Fibroblast of skin of left quadriceps (primary cell): ENCODE measurements at places on chromosomes 3 and 15.

- DNase-seq: no peak
Observed at GRCh38 chr3:110344897-110345767, 726.5 kb upstream of the NECTIN3 start.

DNA sequence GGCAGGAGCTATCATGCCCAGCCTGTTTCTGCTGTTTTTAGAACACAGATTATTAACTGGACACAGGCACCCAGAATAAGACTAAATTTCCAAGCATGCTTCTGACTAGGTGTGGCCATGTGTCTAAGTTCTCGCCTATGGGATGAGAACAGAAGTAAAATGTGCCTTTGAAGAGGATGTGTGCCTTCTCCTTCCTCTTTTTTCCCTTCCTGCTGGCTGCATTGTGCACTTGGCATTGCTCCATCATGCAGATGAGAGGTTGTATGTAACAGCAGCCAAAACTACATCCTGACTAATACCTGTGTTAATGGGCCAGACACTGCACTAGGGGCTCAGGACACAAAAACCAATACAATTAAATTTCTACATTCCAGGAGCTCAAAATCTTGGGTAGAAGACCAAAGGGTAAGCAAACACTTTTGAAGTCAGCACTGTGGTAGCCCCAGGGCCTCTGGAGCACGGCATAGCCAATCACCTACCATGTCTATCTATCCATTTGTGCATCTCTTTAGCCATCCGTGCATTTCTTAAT, 40.9 kb upstream of the RNU6-1 start:
- DNase-seq: no peak

GRCh38 chr3:133884887-133885711, 10.6 kb downstream of the RAB6B start:
- no peak for DNase-seq

GRCh38 chr3:78754066-78754743, 1013.6 kb downstream of the ROBO1 start:
- DNase-seq: no peak

DNA sequence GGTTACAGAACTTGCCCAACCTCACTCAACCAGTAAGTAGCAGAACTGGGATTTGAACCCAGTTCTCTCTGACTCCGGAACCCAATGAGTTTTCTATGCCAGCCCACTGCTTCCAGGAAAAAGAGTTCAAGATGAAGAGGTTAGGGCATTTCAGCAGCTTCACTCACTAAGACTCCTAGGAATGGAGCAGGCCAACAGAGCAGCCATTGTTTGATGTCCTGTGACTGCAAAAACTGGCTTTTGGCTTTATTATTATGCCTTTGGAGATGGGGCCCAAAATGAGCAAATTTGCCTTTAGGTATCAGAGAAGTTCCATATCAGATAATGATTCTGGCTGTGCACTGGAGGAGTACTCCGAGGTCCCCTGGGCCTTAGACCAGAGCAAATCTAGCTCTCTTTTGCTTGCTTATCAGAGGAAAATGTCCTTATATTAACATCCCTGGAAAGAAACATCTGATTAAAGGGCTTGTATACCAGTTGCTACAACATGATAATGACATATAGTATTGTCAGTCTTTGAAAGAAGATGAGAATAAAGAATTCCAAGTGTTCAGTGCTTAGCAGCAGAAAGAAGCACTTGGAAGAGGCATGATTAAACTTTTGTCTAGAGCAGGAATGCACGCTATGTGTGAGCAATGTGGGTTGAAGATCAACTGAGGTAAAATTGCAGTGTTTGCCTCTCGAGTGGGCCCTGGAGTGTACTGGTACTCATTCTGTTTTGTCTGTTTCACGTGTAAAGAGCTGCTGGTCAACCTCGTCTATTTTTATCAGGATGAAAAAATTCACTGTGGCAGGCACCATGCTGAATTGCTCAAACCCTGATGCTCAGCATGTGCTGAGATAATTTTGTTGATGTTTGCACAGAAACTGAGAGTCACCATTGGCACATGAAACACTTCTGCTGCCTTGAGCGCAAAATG, 21.8 kb upstream of the KLHL24 start:
- no peak for DNase-seq

- peak; percentile 73 for DNase-seq
Observed at GRCh38 chr3:141370065-141370533, 1.8 kb downstream of the ZBTB38 start.

DNA sequence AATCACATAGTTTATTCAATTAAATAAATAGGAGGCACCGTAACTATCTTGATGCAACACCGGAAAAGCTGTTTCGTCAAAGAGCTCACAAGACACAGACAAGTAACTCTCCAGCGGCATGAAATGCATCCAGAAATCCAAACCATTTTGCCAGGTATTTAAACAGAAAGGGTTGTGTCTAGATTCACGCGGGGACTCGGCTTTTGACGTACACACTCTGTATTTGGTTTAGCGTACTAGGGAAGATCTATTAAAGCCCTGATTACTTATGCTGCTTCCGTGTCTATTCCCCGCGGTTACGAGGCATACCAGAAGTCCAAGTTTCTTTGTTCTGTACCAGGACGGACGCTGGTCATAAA, 718 bp downstream of the BNIP2 start:
- no peak for DNase-seq

- DNase-seq: no peak
Observed at GRCh38 chr3:31240466-31240865, 292.3 kb upstream of the STT3B start.

- no peak for DNase-seq
Observed at GRCh38 chr3:75978686-75979085, 193.3 kb upstream of the ZNF717 start.

- DNase-seq: no peak
Observed at GRCh38 chr3:193333229-193333628, 45.3 kb downstream of the ATP13A5 start.

DNA sequence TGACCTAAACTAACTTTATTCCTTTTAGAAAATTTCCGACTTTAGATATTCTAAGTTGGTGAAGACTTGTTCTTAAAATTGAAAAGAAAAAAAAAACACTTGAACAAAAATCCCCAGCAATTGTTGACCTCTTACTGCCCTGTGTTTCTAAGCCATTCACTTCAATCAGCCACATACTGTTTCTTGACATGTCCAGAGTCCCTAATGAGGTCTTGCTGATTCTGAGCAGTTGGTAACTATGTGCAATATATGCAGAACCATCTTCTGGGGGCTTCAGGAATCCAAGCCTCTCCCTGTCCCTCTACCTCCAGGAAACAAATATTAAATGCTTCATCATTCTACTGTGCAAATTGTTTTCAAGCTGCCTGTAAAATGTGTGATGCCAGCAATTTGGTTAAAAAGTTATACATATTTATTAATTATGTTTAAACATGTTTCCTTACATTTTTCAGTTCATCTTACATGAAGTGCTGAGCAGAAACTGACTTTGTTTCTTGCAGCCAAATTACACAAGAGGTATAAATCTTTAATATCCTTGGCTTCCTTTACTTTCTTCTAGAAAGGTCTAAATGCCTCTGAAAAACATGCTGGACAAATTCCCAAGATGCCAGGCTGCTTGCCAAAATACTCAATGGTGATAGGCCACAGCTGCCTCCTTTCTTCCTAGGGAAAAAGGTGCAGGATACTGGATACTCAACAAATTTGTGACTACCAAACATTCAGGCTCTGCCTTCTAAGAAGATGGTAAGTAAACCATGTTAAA, 19.8 kb upstream of the GYG1 start:
- peak; percentile 60 for DNase-seq

GRCh38 chr15:29103824-29104565, 165.6 kb downstream of the NSMCE3 start:
- peak; percentile 60 for DNase-seq

DNA sequence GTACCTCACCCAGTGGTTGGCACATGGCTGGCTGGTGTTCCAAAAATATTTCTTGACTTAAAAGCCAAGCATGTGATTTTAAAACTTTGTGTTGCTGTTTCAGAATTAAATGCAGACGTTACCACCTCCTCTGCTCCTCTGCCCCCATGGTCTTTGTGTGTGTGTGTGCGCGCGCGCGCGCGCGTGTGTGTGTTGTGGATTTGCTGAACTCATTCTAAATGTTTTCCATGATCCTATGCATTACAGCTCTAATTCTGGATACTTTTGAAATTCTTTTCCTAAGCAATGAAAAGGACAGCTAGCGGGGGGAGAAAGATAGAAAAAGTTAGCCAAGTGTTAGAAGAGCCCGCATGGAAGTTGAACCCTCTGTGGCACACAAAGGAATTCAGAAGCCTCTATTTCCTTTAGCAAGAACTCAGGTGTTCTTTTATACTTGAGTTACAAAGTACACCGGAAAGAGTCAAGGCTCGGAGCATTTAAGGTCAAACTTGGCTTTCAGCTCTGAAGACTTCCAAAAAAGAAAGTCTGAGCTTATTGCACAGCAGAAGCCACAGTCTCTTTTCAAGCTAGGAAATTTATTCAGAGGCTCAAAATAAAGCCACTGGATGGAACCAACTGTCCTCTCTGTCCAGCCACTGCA, 350.5 kb upstream of the TBL1XR1 start:
- no peak for DNase-seq

- no peak for DNase-seq
Observed at GRCh38 chr3:80238606-80239005, 470.8 kb upstream of the ROBO1 start.
